HEK293T (cell line): ENCODE measurements at places on chromosomes 4 and X.
A peak's percentile ranks its signal among the peaks of the same experiment; 100 is the strongest.

DNA sequence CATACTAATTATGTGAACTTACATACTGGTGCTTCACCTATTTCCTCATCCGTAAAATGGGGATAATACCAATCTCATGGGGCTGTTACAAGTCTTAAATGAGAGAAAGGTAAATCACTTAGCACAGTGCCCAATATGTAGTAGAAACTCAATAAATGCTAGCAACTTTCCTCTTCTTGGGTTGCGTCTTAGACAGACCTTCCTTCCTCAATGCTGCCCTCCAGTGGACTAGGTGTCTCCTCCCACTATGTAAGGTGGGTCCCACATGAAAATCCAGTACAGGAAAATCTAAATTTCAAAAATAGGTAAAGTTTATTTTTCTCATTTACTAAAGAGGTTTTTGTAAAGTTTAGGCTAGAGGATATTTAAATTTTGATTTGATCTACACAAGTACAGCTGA lies 20.6 kb downstream of the ZDHHC9 start:
- DNase-seq: peak; percentile 63

- DNase-seq: no peak
Measured at GRCh38 chr4:157961229-157961990, 211.4 kb downstream of the GASK1B start.

DNA sequence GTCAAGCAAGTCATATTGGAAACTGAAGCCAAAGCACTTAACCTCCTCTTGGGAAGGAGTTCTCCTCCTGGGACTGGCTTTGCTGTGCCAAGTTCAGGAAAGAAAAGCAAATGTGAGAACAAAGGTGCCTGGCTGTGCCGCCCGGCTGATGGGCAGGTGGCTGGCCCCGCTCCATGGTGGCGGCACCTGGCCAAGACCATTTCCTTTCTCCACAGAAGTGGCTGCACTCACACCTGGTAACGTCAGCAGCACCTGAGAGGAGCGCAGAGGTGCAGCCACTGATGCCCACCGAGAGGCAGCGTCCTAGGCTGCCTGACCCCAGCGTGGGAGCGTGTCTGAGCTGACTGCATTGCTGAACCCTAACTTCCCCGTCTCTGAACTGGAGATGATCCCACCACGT lies 54.3 kb downstream of the DCTD start:
- no peak for DNase-seq

- DNase-seq: no peak
Measured at GRCh38 chr4:158371158-158371557, 150.5 kb upstream of the RXFP1 start.

- DNase-seq: no peak
Measured at GRCh38 chrX:109777749-109778148, 44.7 kb upstream of the ACSL4 start.

- no peak for DNase-seq
Measured at GRCh38 chr4:160026721-160027120, 923.8 kb downstream of the RAPGEF2 start.

- DNase-seq: no peak
Measured at GRCh38 chrX:119635799-119636198, 29.6 kb upstream of the NKRF start.
